ENCODE measurements at places on chromosomes 2 and 18. TPM values are rescaled to one million over a fixed set of nuclear protein-coding genes. Genes with fewer than 3 reads are reported as not detected.

Gene USP37
- total RNA-seq = 6.7 TPM

Gene RBKS
- total RNA-seq = 2.8 TPM

Gene CYP27A1
- total RNA-seq = 4.1 TPM

GRCh38 chr2:49831698-49832367 is 677.5 kb upstream of the FSHR start:
- no peak for DNase-seq

GRCh38 chr2:71496156-71496770 is 42.9 kb downstream of the DYSF start:
- no peak for DNase-seq

GRCh38 chr2:170571612-170572011 is 143.5 kb upstream of the SP5 start:
- DNase-seq = peak; percentile 2

DNA sequence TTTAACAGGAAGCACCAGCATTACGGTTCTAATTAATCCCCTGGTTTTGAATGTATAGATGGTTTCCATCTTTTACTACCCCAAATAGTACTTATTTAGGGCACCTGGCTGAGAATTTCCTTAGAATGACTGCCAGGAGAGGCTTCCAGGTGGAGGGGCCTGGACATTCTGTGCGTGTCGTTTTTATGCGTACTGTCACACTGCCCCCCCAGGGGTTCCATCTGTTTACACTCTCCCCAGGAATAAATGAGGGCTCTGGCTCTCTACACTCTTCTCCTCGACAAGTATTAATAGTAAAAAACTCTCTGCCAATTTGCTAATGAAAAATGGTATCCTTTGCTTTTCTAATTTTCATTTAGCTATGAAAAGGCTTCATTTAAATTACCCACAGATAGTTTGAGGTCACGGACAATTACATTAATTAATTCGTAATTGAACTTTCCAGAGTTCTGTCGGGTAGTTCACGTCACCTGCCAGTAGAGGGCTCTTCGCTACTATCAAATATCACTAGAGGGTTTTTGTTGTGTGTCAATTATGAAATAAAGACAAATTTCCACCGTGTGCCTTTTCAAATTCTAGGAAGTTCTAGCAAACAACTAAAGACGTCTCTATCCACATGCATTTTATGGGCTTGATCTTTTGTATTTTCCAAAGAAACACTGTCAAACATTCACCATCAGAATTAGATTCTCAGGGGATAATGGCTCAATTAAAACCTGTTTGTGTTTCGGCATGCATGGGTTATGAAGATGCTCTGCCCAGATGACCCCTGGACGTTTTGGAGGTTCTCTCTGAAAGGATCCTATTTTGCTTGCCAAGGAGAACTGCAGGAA is 88.8 kb upstream of the ASB18 start:
- peak; percentile 67 for DNase-seq

GRCh38 chr18:56038171-56039030 is 450.4 kb upstream of the TCF4 start:
- no peak for DNase-seq
